ENCODE measurements at places on chromosomes 5 and 9.

GRCh38 chr9:134066526-134066912, 1.3 kb downstream of the BRD3 start:
- H3K4me3 ChIP-seq, result peak overlapping the region; percentile 64
- peak overlapping the region; percentile 48 for H3K27ac ChIP-seq
- no peaks in the 10 kb centered on the region for H3K36me3 ChIP-seq
- peak; percentile 39 for DNase-seq

GRCh38 chr5:38806775-38807258, 39.0 kb upstream of the OSMR start:
- H3K27me3 ChIP-seq, result no peaks in the 10 kb centered on the region
- H3K4me1 ChIP-seq, result no peaks in the 10 kb centered on the region
- H3K4me3 ChIP-seq, result no peak overlapping the region
- no peak overlapping the region for H3K27ac ChIP-seq
- no peaks in the 10 kb centered on the region for H3K36me3 ChIP-seq
- no peak for DNase-seq

DNA sequence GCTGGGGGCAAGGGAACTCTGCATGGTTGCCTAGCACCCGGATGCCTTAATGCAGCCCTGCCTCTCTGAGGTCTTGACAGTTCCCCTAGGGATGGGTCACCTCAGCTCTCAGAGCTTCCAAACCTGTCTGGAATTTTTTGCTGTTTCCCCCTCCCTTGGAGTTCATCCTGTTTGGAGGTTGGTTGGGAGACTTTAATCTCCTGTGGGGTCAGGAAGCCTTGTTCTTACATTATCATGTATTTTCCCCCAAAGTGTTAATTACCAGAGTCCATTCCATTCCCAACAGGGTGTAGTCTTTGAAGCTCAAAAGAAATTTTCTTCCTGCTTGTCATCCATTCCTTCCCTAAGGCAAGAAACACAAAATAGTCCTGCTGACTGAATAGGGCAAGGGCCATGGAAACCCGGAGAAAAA, 150.3 kb upstream of the SPRY4 start:
- DNase-seq, result no peak
- no peak overlapping the region for H3K4me3 ChIP-seq
- no peaks in the 10 kb centered on the region for H3K4me1 ChIP-seq
- no peak overlapping the region for H3K27ac ChIP-seq
- no peaks in the 10 kb centered on the region for H3K27me3 ChIP-seq

DNA sequence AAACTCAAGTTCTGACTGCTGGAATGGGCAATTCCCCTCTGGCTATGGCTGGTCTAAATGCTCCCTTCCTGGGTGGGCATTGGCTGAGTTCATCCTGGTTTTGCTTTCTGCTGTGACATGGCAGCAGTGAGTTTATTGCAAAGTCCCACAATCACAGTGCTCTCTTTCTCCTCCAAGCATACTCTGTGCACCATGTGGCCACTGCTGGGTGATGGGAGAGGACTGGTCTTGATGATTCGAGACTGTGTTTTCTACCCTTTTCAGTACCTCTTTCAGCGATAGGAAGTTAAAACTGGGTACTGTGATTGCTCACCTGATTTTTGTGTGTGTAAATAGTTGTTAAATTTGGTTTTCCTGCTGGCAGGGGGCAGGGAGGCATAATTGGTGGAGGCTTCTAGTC, 49.7 kb downstream of the FER start:
- no peaks in the 10 kb centered on the region for H3K4me1 ChIP-seq
- no peaks in the 10 kb centered on the region for H3K36me3 ChIP-seq
- no peak overlapping the region for H3K27ac ChIP-seq
- H3K27me3 ChIP-seq, result no peaks in the 10 kb centered on the region
- H3K4me3 ChIP-seq, result no peak overlapping the region

- H3K27me3 ChIP-seq, result no peaks in the 10 kb centered on the region
- no peaks in the 10 kb centered on the region for H3K36me3 ChIP-seq
- H3K4me1 ChIP-seq, result no peaks in the 10 kb centered on the region
- no peak overlapping the region for H3K4me3 ChIP-seq
Measured at GRCh38 chr9:108413809-108414208, 442.0 kb downstream of the ACTL7B start.

GRCh38 chr5:2148312-2149194, 265.8 kb upstream of the IRX4 start:
- H3K27me3 ChIP-seq, result no peaks in the 10 kb centered on the region
- no peaks in the 10 kb centered on the region for H3K36me3 ChIP-seq
- no peak overlapping the region for H3K4me3 ChIP-seq

DNA sequence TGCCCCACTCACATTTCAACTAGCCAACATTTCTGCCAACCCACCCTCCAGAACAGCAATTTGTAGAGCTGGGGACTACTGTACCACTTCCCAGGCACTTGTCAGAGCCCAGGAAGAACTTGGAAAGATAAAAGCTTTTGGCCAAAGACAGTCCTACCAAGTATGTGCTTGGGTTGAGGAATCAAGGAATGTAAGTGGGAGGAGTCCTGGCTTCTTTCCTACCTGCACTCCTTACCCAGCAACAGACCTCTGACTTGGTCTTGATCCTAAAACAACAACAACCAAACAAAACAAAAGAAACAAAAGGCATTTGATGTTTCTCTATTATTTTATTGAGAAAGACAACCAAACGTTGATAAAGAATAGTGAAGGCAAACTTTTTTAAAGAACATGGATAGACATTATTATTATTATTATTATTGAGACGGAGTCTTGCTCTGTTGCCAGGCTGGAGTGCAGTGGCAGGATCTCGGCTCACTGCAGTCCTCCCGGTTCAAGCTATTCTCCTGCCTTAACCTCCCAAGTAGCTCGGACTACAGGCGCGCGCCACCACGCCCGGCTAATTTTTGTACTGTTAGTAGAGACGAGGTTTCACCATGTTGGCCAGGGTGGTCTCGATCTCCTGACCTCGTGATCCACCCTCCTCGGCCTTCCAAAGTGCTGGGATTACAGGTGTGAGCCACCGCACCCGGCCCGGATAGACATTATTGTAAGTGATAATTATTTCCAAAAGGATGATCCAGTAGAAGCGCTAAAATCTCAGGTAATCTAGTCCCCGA, 33.5 kb downstream of the ANXA2R start:
- H3K36me3 ChIP-seq, result no peaks in the 10 kb centered on the region
- DNase-seq, result no peak
